Head of caudate nucleus (tissue), 42 donors: ENCODE measurements at places on chromosomes 4 and X.

DNA sequence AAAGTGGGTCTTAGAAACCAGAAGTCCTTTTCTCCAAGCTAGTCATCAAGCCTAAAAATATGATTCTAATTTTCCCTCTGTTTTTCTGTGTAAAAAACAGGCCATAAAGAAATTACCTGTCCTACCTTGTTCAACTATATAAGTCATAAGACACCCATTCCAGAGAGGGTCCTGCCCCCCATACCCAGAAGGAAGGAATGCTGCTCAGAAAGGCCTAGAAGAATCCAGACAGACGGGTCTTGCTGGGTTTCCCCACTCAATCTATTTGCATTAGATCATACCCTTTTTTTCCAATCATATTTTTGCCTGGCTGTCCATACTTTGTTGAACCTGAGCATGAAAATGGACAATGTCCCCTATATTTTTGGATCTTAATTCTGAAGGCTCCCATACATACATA, 16.3 kb upstream of the XAGE2 start:
- DNase-seq: no peak

- DNase-seq: no peak
These were observed 30.8 kb upstream of the LRBA start for GRCh38 chr4:151045907-151046306.

GRCh38 chrX:107146670-107147069, 28.0 kb upstream of the RBM41 start:
- DNase-seq: no peak

DNA sequence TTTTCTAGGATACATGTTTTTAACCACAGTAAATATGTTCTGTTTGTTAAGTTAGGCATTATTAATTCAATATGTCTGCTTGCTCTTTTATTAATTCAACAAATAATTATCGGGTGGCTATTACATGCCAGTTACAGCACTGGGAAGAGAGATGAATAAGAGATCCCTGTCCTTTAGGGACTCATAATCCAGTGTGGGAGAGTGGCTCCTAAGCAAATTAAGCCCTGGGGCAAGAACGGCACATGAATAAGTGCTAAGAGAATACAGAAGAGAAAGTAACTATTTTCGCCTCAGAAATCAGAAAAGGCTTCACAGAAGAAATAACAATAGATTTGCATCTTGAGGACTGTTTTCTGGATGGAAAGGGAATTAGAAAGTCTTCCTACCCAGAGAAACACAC, 236.7 kb downstream of the NR3C2 start:
- no peak for DNase-seq

GRCh38 chrX:112211459-112211858, 128.9 kb upstream of the TRPC5 start:
- no peak for DNase-seq

DNA sequence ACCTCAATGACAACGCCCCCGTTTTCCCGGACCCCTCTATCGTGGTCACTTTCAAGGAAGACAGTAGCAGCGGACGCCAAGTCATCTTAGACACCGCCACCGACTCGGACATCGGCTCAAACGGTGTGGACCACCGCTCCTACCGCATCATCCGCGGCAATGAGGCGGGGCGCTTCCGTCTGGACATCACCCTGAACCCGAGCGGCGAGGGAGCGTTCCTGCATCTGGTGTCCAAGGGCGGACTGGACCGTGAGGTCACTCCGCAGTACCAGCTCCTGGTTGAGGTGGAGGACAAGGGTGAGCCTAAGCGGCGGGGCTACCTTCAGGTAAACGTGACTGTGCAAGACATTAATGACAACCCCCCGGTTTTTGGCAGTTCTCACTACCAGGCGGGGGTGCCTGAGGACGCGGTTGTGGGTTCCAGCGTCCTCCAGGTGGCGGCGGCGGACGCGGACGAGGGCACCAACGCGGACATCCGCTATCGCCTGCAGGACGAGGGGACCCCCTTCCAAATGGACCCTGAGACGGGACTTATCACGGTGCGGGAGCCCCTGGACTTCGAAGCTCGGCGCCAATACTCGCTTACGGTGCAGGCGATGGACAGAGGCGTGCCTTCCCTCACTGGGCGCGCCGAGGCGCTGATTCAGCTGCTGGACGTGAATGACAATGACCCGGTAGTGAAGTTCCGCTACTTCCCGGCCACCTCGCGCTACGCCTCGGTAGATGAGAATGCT, 2.2 kb downstream of the FAT4 start:
- peak; percentile 57 for DNase-seq

DNA sequence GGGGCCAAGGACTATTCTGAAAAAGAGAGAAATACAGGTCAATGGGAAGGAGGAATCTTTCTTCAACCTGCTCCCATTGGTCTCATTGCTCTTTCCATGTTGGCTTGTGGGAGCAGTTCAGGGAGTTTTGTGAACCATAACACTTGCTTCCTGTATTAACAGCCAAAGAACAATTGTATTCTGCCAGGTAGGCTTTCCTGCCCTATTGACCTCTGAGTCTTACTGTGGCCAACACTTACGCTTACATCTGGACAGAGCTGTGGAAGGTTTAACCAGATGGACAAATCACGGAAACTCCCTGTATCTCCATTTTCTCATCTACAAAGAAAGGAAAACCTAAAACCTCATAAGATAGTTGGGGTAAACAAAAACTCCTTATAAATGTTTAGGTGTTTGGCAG, 30.7 kb downstream of the MID1IP1 start:
- no peak for DNase-seq

DNA sequence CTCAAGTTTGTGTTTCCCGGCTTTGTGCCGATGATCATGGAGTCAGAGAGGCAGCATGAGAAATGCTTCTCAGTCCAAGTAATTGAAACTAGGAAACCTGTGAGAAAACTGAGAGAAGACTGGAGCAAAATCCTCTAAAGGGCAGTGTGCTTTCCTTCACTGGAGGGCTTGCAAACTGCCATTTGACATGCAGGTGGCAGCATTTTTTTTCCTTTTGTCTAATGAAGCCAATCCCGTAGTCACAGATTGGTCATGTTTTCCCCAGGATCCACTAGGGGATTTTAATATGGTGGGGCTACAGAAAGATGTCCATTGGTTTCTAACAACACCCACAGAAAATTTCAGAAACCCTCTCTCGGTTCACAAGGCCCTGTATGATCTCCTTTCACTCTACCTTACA, 117.4 kb upstream of the NUDT10 start:
- DNase-seq: no peak

DNA sequence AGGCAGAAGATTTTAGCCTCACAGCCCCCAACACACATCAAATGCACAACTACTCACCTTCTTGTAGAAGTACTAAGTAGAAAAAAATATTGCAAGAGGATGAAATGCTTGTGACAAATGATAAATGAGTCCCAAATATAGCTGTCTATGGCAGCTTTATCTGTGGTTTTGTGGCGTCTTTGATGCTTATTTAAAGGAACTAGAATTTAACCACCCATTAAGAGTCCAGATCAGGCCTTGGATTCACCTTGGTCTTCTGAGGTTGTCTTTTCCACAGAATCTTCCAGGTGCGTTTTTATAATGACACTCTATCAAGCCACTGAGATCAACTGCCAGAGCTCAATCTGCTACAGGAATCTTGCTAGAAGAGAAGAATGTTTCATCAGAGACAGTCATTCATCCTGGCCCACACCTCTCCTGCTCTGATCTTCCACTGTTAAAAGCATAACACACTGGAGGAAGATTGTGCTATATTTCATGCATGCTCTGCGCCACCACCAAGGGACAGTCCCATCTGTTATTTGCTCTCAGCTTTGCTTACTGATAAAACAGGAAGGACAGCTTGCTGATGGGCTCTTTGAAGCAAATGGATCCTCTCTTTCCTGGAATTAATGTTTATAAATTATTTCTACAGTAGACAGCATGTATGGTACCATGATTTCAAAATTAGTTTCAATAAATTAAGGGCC, 144.1 kb downstream of the SLC7A11 start:
- no peak for DNase-seq

DNA sequence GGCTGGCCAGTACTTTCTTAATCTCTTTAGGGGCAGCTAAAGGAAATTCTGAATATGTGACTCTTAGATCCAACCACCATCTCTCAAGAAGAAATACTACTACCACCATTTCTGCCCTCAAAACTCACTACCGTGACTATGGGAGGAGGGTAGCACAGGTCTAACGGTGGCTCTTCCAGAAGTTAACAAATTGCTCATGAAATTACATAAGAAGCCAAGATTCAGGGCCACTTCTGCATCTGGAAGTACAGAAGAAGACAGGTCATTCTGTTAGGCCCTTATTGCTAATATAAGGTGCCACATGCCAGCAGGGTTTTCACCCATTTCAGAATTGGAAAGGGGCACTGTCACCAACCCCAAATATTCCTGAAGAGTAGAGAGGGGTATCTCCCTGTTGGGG, 19.6 kb upstream of the NKRF start:
- no peak for DNase-seq

DNA sequence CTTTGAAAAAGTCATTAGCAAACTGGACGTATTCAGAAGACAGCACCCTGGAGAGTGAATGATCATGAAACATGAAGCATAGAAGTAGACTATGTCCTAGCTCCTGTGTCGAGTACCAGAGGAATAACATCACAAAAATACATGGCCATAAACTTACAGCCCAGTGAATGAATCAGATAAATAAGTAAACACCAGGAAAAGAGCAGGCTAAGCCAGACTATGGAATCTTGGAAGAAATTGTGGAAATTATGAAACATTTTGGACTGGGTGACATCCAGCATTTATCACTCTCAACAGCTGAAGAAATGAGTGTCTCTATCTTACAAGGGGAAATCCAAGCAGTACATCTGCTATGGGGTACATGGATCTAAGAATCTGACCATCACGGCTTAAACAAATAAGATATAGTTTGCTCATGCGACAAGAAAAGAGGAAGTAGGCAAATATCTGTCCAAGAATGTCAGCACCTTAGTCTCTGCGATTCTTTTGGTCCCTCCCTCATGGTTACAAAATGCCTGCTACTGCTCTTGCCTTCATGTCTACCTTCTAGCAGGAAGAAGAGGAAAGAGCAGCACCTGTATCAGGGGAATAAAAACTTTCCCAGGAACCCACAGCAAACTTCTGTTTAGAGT, 481.5 kb downstream of the BCOR start:
- DNase-seq: no peak

DNA sequence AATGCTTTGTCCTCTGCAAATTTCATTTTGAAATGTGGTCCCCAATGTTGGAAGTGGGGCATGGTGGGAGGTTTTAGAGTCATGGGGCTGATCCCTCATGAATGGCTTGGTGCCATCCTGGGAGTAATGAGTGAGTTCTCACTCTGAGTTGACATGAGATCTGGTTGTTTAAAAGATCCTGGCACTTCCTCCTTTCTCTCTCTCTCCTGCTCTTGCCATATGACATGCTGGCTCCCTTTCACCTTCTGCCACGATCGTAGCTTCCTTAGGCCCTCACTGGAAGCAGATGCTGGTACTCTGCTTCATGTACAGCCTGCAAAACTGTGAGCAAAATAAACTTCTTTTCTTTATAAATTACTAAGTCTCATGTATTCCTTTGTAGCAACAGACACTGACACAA, 262.0 kb downstream of the IL15 start:
- no peak for DNase-seq

DNA sequence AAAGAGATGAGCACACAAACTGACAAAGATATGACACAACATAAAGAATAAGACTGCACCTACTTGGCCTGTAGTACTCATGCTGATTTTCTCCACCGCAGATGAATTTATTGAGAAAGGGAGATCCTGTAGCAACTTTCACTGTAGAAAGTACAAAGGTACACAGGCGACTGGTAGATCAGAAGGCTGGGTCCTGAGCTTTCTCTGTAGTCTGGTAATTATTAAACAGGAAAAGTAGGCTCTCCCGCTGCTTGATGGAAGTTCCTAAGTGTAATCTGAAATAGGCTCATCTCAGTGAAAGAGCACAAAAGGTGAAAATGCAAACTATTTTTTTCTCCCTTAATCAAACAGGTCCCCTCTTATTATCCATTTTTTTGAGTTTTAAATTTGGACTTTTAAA, at the start of gene ADH6:
ADH6 (minus strand) TSS at position 175 of the 400 bp plus-strand sequence; CDS start at position 81, 94 bp downstream.
- DNase-seq: no peak

DNA sequence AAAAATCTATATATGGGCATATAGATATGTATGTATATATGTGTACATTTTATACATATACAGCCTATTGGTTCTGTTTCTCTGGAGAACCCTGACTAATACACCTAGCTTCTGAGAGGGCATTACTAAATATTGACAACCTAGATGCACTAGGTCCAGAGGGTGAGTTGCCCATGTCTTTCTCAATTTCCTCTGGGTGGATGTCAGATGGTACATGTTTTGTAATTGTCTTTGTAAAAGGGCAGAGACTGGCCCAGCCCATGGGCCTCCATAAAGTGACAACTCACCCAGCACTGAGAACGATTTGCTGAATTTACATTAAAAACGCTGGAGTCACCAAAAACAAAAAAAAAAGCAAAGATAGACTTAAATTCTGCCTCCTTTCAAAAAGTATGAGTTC, 198.5 kb upstream of the FAM241A start:
- DNase-seq: no peak

- DNase-seq: no peak
These were observed 40.1 kb downstream of the EVC start for GRCh38 chr4:5750946-5751665.
